DMS 273 treated with DMSO at 0.1 percent for 48 hours (cell line): ENCODE measurements at places on chromosomes 5 and 9.

GRCh38 chr5:39178861-39179260 is 40.5 kb downstream of the FYB1 start:
- no peak for DNase-seq

GRCh38 chr5:106113922-106114321 is 1556.8 kb downstream of the EFNA5 start:
- DNase-seq, result no peak

DNA sequence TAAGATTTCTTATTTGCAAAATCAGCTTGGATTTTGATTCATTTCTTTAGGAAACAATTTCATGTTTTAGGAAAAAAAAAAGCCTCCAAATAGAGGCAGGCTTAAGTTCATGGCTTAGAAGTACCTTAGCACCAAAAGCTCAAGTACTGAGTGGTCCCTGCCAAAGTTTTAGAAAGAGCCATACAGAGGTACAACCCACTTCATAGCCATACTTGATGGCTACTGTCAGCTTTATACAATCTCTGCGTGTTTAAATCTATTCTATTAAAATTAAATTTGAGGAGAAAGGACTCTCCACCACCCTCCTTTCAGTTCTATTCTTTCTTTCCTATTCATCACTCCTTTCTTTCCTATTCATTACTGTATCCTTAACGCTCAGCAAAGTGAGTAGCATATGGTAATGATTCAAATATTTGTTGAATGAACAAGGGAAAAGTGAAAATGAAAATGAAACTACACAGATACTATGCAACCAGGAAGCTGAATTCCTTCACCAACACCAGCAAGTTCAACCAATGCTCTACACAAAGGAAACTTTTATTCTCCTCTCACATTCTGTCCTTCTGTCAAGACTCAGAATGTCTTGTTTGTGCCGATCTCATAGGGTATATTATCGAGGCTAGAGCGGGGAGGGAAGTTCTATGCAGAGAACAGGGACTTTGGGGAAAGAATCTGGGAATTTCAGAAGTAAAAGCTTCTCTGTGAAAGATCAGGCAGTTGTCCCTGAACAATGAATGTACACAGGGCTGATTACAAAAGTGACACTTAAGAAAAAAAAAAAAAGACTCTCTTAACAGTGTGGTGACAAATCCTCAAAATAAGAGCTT is 138.6 kb upstream of the SPEF2 start:
- no peak for DNase-seq

- no peak for DNase-seq
Measured at GRCh38 chr9:2655411-2655901, 33.9 kb downstream of the VLDLR start.

- DNase-seq, result no peak
Measured at GRCh38 chr5:156532921-156533320, 206.0 kb downstream of the SGCD start.

- no peak for DNase-seq
Measured at GRCh38 chr5:151720215-151720614, 33.5 kb upstream of the SPARC start.

DNA sequence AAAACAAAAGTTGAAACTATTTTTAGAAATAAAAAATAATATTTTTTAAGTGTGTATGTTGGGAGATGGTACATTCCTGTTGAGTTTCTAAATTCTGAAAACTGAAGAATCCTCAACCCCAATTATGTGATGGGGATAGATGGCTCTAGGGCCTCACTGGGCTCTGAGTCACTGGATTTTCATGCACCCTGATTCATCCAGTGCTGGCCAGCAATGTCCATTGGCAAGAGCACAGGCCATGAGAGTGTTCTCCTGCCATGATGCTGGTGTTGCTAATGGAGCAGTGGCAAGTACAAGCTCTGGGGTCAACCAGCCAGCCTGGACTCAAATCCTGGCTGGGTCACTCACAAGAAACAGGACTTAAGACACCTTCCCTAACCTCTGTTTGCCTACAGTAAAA is 23.3 kb downstream of the SMIM23 start:
- DNase-seq, result no peak

DNA sequence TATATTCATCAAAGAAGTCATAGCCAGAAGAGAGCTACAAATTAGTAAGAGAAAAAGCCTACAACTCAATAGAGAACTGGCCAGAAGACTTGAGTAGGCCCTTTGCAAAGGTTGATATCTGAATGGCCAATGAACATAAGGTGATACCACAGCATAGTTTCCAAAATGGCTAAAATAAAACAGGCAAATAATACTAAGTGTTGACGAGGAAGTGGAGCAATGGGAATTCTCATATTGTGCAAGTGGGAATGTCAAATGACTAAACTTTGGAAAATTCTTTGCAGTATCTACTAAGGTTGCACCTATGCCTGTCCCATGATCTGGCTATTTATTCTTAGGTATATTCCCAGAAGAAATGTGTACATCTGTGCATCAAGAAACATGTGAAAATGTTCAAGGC is 48.3 kb downstream of the BOD1 start:
- DNase-seq, result no peak

DNA sequence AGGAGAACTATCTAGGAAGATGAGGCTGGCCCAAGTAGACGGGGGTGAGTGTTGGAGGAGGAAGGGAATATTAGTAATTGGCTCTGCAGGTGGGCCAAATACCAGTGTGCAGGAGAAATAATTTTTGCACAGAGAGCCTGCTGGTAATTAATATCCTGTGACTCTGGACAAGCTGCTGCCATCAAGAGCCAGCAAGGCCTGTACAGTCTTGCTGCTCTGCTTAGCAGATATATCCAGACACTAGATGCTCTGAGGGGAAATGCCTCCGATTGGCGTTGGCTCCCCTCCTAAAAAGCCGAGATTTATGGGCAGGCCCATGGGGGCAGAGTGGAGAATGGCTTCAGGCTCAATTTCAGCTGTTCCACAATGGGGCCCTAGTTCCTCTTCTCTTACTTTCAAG is 29.6 kb upstream of the ASTN2 start:
- no peak for DNase-seq

- no peak for DNase-seq
Measured at GRCh38 chr5:170312666-170313065, 15.1 kb upstream of the LCP2 start.

DNA sequence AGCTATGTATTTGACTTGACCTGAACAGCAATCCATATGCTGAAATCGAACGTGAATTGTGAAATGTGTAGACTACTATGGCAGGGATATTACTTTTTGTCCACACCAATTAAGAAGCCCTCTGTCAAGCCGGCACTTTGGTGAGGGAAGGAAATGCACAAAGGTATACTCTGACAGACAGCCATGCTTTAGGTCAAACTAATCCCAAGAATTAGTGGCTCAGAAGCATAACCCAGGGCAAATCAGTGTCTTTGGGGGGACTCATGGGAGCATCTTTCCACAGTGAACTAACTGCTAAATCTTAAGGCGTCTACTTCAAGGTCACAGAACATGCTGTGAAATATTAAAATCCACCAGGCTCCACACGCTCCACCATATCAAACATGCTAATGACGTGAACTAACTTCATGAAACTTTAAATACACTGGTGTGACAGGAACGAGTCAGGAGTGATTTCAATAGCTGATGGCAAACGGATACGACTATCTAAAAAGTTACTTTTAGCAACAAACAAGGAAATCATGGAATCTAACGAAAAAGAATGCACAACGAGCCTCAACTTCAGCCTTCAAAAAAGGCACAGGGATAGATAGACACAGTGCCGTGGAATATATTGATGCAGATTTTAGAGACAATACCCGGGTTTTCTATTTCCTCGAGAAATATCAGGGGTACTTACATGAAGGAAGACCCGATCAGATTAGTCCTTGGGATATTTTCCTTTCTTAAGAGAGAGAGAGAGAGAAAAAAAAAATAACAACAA is 527 bp downstream of the MEF2C start:
- no peak for DNase-seq

DNA sequence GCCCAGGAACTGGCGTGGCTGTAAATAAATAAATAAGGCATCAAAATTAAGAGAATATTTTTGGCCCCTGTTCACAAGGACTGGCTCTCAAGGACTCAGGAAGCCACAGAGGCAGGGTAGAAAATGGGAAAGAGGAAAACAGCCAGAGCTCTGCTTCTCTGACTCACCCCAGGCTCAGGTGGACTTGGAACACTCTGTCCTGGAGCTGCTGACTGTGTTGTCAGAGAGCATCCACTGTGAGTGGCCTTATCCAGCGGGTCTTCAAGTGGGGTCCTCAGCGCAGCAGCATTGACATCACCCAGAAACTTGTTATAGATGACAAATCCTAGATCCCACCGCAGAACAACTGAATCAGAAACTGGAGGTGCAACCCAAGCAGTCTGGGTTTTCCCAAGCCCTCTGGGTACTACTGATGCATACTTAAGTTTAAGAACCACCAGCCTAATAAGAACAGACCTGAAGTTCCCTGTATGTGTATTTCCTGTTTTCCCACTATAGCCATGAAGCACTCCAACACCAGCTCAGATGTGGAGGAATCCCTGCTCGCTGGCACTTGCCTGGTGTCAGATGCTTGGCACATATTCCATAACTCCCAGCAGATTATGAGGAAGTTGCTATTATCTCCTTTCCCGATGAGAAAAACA is 20.5 kb downstream of the ADRA1B start:
- no peak for DNase-seq

- DNase-seq, result no peak
Measured at GRCh38 chr9:120438836-120439546, 141.0 kb downstream of the CDK5RAP2 start.

GRCh38 chr9:123957731-123958130 is 27.8 kb upstream of the DENND1A start:
- no peak for DNase-seq

DNA sequence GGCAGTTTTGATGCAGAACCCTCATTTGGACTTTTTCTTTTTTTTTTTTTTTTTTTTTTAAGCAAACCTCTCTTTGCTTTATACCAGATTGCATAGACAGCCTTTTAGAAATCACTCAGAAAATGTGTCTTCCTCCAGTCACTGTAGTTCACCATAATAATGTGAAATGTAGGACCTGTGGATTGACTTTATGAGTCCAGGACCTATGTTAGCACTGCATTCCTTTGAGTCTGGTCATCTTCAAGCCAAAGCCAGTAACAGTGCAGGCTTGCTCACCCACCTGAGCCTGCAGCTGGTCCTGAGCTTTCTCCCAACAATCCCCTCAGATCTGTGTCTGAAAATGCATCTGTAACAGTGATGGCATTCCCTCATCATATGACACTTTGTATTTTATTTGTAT is 110.7 kb upstream of the NFIL3 start:
- no peak for DNase-seq

- DNase-seq, result no peak
Measured at GRCh38 chr5:87390576-87391199, 22.0 kb downstream of the CCNH start.

DNA sequence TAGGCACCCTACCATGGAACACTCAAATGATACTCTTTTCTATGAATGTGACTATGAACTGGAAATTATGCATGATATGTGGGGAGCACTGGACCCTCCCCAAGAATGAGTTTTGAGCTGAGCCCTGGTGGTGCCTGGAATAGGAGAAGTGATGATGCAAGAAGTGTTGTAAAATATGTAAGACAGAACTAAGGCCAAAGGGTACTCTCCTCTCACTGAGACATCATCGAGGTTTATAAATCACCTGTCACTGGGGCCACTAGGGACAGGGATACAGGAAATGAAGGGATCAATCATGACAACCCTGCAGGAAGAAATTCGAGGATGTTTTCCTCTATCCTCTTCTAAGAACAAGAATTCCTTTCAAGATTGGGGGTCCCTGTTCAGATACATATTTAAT is 45.4 kb downstream of the PCSK1 start:
- DNase-seq, result no peak

DNA sequence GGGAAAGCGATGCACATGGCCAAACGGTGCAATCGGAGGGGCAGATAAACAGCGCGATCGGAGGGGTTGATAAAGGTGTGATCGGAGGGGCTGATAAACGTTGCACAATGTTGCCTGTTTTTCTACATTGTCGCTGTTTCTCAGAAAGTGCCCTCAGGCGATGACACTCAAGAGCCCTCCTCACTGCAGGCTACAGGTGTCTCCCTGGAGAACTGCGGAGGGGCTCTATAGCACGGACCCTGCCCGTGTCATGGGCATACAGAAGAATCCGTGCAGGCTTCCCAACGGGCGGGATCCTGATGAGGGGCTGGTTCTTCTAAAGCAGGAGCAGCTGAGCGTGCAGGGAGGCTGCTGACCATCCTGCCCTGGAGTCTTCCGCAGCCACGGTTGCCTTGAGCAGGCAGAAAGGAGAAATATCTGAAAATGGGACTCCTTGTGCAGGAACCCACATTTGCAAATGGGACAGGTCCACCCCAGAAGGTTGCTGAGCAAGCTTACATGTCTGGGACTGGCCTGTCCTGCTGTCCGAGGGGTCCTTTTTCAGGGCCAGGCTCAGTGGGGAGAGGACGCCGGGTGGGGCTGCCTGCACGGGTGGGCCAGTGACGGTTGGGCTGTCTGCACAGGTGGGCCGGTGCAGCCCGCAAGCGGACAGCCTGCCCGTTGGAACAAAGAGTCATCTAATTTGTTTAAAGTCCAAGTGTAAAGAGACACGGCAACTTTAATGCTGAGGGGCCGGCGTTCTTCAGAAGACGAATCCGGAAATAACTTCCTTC is 25.1 kb upstream of the LPCAT1 start:
- no peak for DNase-seq

DNA sequence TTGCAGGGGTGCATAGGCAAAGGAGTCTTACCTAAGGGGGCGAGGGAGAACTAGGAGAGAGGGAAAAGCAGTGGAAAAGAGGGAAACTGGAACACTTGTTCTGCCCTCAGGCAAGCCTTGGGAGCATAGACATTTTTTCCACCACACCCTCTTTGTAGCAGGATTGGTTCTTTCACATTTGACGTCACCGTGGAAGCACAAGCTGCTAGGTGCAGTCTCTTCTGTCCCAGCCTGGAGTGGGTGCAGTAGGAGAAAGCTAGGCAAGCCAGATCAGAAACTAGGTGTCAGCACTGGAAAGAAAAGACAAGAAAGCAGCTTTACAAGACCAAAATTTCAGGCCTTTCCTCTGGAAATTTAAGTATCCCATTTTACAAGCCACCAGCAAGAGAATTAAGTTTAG is 440.4 kb downstream of the EFNA5 start:
- DNase-seq, result no peak

DNA sequence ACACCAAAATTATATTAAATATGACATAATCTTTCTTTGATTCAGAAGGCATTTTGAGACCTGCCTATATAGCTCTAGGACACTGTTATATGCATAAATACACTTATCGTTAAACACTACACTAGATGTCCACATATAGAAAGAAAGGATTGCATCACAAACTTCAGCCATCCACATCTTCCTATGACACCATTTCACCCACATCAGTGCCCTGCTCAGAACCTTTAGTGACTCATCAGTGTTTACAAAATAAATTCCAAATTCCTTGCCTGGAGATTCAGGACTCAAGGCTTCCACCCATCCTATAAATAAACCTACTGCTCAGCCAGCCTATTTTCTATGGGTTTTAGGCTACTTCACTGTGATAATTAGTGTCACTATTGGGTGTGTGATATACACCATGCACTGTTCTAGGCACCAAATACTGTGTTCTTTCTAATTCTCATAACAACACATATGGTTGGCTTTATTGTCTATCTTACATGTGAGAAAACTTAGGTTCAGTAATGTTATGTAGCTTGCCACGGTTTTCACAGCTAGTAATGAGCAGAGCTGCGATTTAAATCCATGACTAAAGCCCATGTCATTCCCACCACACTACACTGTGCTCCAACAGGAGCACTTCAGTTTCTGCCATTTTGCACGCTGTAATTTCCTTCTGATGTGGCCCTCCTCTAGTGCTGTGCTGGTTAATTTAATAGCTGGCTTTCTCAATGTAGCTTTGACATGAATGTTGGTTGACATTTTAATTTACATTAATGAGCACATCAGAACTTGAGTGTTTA is 103.3 kb downstream of the SREK1 start:
- DNase-seq, result no peak
